ENCODE measurements at places on chromosomes 4 and X. TPM values are rescaled to one million over a fixed set of nuclear protein-coding genes. Genes with fewer than 3 reads are reported as not detected.

Gene MTTP
- total RNA-seq = 0.77 TPM

Gene STAG2
- total RNA-seq = 68.9 TPM

Gene AKAP4
- total RNA-seq = not detected

Gene SPINK2
- 5.2 TPM for total RNA-seq

Gene AWAT2
- total RNA-seq = not detected

Gene FAM184B
- total RNA-seq = not detected
